Osteoblast (primary cell): ENCODE measurements at places on chromosomes 6 and 20. TPM values are rescaled to one million over a fixed set of nuclear protein-coding genes. Genes with fewer than 3 reads are reported as not detected.

DNA sequence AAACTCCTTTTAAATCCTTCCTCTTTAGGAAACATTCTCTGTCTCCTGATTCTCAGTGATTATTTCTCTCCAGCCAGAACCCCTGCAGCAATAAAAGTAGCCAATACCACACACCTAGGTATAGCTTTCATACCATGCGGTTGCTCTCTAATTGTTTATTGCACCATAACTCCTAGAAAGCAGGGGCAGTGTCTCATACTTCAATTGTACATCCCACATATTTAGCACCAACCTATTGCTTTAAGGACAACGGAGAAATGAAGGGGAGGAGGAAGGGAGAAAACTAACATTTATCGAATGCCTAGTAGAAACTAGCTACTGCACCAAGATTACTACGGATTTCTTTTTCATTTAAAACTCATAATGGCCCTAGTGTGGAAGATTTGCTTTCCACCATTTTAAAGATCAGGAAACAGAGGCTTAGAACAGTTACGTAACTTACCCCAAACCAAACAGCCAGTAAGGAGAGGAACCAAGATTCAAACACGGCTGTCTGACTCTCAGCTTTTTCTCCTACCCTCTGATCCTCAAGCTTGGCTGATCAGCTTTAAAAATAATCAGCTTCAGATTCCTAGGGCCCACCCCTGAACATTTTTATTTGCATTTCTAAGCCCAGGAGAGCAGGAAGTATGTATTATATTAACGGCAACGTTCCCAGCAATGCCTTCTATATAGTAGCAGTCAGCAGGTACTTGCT is 43.4 kb upstream of the ATXN1 start:
- no peaks in the 10 kb centered on the region for H3K27me3 ChIP-seq
- H3K4me1 ChIP-seq = peaks cover 10% of the 10 kb centered on the region
- H3K27ac ChIP-seq = no peak overlapping the region
- DNase-seq = no peak

PAK5 gene
- not detected in 2 replicates for total RNA-seq

DNA sequence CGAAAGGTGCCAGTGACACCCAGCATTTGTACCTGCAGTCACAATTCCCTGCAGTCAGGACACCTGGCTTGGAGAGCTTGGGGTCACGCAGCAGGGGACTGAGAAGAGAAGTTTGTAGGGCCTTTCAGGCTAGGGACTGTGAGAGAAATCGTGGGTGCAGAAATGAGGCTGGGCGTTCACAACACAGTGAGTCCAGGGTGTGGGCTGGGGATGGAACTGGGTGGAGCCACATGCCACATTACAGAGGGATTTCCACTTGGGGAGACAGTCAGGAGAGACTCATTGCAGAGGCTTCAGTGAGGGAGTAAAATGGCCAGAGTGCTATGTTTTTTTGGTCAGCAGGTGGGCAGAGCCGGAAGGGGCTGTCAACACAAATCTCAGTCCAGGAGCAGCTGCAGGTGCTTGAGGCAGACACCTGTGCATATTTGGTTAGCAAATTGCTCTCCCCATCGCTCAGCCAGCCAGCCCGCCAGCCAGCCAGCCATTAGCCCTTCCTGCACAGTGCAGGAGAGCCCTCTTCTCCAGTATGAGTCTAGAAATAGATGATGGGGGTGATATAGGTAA is 7.4 kb downstream of the ITPR3 start:
- no peaks in the 10 kb centered on the region for H3K36me3 ChIP-seq
- H3K4me3 ChIP-seq = no peak overlapping the region
- H3K27ac ChIP-seq = no peak overlapping the region
- peaks cover 5% of the 10 kb centered on the region for H3K4me1 ChIP-seq
- DNase-seq = peak; percentile 38

- peak; percentile 11 for DNase-seq
- no peak overlapping the region for H3K4me3 ChIP-seq
- H3K36me3 ChIP-seq = no peaks in the 10 kb centered on the region
- H3K27ac ChIP-seq = no peak overlapping the region
- no peaks in the 10 kb centered on the region for H3K4me1 ChIP-seq
Measured at GRCh38 chr6:101226677-101227135, 166.8 kb upstream of the GRIK2 start.

DNA sequence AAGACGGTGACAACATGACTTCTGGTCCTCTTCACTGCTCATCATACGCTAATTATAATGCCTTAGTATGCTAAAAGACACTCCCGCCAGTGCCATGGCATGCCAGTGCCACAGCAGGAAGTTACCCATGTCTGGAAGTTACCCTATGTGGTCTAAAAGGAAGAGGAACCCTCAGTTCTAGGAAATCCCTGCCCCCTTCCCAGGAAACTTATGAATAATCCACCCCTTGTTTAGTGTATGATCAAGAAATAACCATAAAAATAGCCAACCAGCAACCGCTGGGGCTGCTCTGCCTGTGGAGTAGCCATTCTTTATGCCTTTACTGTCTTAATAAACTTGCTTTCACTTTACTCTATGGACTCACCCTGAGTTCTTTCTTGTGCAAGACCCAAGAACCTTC is 15.8 kb upstream of the SERPINB9 start:
- H3K4me1 ChIP-seq = no peaks in the 10 kb centered on the region
- H3K36me3 ChIP-seq = no peaks in the 10 kb centered on the region
- peaks cover 9% of the 10 kb centered on the region for H3K27me3 ChIP-seq

DNA sequence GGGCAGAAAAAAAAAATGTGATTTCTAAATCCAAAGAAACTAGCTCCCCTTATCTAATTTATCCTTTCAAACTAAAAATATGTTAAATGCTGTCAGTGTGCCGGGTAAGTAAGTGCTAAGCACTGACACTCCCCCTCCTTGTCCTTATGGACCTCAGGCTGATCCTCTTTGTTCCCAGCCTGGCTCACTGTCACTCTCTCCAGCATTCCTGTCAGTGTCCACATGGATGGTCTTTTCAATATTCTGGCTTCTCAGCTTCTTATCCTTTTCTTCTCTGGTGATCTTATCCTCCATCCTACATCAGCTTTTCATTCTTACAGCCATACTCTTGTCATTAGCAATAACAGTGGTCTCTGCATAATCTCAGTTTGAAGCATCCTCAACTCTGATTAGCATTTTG is 55.0 kb downstream of the BCKDHB start:
- no peaks in the 10 kb centered on the region for H3K27me3 ChIP-seq
- H3K4me3 ChIP-seq = no peak overlapping the region
- H3K27ac ChIP-seq = no peak overlapping the region
- DNase-seq = no peak
- no peaks in the 10 kb centered on the region for H3K36me3 ChIP-seq

HLA-DRA gene
- 5.8 and 50.7 TPM in 2 replicates for total RNA-seq

DNA sequence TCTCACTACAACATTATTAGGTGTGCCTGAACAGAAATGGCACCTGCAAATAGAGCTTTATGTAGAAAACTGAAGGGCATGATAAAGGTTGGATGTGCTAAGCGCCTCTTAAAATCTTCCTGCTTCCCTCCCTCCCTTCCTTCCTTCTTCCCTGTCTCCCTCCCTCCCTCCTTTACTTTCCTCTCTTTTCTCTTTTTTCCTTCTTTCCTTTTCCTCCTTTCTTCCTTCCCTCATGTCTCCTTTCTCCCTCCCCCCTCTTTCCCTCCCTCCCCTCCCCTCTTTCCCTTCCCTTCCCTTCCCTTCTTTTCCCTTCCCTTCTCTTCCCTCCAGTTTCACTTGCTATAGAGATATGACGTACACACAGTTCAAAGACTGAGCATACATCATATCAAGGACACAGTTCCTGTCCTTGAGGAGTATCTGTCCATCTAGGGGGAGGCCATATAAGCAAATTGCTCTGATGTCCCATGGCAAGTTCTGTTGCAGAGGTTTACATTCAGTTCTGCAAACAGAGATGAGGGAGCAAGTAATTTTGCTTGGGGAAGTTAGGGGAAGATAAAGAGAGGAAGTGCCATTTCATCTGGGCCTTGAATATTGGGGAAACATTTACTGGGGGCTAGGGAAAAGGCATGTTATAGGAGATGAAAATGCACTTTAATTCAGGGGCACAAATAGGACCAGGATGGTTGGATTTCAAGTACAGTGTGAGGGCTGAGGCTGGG is 79.0 kb upstream of the EEF1E1 start:
- peak overlapping the region; percentile 64 for H3K27ac ChIP-seq
- no peak overlapping the region for H3K4me3 ChIP-seq
- H3K4me1 ChIP-seq = peaks cover 44% of the 10 kb centered on the region
- H3K27me3 ChIP-seq = no peaks in the 10 kb centered on the region
